ENCODE measurements at places on chromosomes 4 and X.

DNA sequence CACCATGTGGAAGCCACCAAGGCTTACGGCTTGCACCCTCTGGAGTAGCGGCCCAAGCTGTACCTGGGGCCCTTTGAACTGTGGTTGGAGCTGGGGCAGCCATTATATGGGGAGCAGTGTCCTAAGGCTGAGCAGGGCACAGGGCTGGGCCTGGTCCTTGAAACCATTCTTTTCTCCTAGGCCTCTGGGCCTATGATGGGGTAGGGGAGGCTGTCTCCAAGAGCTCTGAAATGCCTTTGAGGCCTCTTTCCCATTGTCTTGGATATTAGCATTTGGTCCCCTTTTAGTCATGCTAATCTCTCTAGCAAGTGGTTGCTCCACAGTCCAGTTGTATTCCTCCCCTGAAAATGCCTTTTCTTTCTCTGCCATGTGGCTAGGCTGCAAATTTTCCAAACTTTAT lies 96.4 kb upstream of the ARX start:
- DNase-seq = no peak

GRCh38 chrX:131217989-131218388 lies 71.1 kb downstream of the IGSF1 start:
- DNase-seq = no peak

DNA sequence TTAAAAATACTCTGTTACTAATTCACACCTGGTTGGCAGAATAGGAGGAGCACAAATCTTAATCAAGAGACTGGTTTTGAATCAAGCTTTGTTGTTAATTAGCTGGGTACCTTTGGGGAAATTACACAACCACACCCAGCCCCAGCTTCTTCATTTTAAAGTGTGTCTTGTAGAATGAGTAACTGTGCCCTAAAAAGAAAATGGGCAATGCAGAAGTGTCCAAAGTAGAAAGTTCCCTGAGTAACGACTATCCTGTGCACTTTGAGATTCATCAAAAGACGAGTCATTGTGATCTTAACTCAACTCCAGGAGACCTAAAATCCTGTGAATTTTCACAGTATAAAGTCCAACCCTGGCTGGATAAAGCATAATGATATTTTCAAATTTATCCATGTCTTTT lies 792.3 kb upstream of the HS3ST1 start:
- DNase-seq = no peak

GRCh38 chr4:31366041-31366440 lies 645.9 kb downstream of the PCDH7 start:
- no peak for DNase-seq

DNA sequence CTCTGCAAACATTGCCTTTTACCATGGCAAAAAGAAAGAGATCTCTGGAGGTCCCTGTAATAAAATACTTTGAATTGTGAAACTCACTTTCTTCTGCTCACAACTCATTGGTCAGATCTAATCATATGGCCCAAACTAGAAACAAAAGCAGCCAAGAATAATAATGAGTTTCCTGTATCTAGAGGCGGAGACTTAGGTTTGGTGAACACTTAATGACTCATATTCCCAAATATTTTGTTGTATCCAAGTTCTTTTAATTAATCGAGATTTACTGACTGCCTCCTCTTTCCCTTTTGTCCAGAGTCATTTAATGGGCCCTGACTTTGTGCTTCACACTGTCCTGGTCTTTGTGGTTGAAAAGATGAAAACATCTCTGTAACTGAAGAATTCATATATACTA lies 190.6 kb downstream of the CCSER1 start:
- no peak for DNase-seq

- DNase-seq = no peak
Measured at GRCh38 chrX:31021537-31021936, 50.3 kb downstream of the FTHL17 start.

- DNase-seq = no peak
Measured at GRCh38 chr4:163404580-163404979, 60.9 kb downstream of the NPY5R start.

DNA sequence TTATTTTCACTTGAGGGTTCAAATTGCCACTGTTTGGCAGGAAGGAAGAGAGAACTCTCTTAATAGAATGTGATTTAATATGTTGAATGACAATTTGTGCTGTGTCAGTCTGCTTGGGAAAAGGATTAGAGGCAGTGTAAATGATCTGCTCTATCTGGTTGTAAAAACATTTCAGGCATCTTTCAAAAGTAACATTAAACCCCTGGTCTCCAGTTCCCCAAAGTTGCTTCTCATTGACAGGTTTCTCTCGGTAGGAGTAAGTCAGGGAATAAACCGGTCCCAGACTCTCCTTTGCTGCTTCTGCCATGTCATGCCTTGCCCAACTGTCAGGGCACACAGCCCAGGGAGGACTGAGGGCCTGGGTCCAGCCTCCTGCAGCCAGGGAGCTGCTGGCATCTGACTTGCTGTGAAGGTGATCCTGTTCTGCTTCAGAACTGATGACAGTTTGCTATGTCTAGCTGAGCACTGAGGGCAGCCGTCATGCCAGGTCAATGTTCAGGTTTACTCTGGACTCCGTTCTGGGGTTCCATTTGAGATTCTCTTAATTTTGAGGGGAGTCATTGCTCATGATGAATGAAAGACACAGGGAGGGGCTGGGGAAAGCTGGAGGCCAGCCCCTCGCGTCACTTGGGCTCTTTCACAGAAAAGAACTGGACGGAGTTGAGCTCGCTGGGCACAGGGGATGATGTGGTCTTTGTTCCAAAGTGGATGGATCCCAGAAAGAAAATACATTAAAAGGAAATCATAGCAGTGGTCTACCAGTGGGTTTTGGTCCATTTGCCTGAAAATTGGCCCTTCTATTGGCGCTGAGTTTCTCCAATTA lies 312.4 kb downstream of the ARHGAP10 start:
- no peak for DNase-seq

GRCh38 chr4:41933997-41934503 lies 1.2 kb upstream of the TMEM33 start:
- DNase-seq = no peak

- DNase-seq = no peak
Measured at GRCh38 chr4:123510221-123510620, 113.6 kb downstream of the SPRY1 start.

DNA sequence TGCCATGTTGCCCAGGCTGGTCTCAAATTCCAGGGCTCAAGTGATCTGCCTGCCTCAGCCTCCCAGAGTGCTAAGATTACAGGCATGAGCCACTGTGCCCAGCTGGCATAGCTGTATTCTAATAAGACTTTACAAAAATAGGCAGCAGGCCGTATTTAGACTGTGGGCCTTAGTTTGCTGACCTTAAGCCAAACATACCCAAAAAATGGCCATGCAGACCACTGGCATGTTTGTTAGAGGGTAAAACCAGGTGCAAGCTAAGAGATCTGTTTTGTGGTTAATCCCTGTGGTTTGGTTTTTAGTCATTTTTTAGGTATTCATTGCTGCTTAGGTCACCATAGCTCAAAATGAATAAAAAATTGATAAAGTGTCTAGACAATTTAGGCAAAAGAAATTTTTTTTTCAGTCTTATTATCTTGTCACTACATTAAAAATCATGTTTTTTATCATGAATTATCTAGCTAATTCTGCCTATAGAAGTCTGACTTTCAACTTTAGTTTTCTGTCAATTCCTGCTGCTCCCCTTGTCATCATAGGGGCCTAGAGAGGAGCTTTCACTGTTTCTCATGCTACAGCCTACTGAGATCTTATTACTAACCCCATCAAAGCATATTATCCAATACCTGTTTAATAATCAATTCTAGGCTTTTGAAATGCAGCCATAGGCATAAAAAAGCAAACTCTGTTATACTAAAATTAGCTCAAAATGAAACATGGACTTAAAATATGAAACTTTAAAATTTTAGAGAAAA lies 7.5 kb upstream of the SPINK2 start:
- no peak for DNase-seq

- DNase-seq = no peak
Measured at GRCh38 chr4:700587-701264, 4.9 kb upstream of the PCGF3 start.

DNA sequence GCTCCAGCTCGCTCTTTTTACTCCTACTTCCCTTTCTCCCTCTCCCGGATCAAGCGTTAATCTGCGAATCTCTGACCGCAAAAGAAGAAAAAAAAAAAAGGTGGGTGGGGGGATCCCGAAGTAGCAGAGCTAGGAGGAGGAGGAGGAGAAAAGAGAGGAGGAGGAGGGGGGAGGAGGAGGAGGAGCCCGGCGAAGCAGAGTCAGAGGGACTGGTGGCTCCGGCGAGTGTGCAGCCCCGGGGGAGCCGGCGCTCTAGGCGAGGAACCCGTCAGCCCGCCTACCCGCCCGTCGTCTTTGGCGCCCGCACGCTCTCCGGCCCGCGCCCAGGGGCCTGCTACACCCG lies at the start of gene NHSL2:
NHSL2 (plus strand) TSS at position 203 of the 343 bp plus-strand sequence.
- DNase-seq = no peak

Measured in T-helper 17 cell (primary cell).